MCF 10A (cell line): ENCODE measurements at places on chromosomes 2 and 18.

DNA sequence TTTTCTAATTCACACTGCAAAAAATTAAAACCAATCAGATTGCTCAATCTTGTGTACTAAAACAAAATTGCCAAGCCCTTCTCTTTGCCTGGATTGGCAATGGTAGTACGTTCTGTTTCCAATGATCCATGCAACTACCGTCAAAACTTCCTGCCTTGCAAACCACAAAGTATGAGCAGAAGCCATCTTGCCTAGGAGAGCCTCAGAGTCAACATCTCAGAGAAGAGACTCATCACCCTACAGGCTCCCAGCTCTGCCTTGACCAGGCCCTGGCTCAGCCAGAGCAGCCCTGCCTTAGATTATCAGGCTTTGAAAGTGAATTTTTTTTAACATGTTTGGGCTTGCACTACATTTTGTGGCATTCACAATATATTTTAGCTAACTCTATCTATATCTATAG, 574.1 kb downstream of the SATB2 start:
- no peak for DNase-seq

DNA sequence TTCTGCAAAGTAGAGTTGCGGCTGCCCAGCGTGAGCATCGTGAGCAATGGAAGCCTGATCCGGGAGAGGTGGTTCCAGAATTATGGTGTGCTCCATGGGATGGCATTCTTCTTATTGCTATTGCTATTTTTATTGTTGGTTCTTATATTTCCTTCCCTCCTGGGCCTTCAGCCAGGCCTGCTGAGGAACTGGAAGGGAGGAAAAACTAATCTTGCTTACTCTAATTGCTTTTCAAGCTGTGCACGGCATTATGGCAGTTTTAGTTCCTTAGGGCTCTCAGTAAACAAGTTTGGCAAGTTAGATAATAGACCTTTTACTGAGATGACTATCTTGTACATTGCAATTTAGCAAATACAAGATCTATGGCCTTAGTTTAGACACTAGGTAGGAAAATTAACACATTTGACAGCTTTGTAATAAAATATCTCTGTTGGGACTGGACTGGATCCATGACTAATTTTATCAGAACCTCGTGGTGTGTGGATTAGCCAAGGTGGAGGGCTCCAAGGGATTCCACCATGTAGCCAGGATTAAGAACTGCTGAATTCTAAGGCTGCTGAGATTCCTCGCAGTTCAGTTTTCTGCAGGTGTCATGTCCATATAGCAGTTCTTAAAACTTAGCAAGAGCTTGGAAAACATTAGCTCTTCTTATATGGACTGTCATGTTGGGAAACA, 6.0 kb downstream of the RSAD2 start:
- no peak for DNase-seq

DNA sequence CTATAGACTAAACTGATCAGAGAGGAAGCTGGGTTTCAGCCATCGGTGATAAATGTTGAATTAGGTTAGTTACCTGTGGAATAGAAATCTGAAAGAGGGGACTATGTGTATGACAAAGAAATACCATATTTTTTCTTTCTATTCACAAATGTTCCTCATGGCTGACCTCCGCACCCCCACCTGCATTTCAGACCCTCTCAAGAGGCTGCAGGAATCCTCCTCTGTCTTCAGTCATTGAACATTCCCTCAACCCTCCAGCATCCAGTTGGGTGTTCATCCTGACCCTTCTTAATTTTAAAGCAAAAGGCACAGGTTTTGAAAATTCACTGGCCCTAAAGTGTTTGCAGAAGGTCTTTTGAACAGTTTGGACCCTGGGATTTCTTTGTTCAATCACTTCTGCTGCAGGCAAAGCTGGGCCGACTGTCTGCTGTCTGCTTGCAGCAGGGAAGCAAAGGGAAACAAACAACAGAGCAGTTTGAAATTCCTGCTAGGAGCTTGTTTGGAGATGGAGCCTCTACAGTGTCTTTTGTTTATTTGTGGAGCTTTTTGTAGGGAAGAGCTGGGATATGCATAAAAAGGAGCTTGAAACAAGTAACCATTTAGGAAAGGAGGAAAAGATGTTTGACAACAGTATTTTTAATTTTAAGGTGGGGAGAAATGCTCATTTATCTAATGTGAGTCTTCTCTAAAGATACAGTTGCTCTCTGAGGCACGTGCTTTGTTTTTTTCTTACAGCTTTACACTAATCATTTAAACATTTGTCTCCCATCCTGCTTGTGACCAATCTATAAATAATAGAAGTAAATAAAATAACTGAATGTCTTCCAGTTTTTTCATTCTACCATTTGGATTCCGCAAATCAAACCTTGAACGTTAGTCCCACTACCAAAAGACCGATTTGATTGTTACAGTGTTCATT, 213.3 kb upstream of the MMADHC start:
- DNase-seq, result no peak

GRCh38 chr2:66691031-66691965, 256.4 kb downstream of the MEIS1 start:
- no peak for DNase-seq
